ENCODE measurements at places on chromosomes 7 and 10. TPM values are rescaled to one million over a fixed set of nuclear protein-coding genes. Genes with fewer than 3 reads are reported as not detected.

The GPNMB gene
- not detected for total RNA-seq

The GOLGA7B gene
- total RNA-seq: 4.5 TPM

DNA sequence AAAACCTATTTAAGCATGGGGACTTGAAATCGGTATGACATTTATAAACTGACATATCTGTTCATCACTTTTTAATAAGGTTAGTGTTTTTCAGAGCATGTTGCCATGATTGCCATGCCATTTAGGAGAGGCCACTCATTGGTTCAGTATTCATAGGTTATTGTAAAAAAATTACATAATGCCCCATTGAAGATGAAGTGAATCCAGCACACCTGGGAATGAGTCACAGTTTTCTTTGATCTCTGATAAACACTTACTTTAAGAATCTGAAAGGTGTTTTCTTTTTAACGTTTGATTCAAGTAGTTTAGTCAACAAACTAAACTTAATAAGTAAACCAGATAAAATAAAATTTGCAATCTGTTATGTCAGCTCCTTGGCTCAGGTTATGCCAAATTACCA, 278.3 kb downstream of the ARL4A start:
- no peak overlapping the region for H3K4me3 ChIP-seq
- H3K36me3 ChIP-seq: no peaks in the 10 kb centered on the region
- DNase-seq: no peak
- H3K27me3 ChIP-seq: no peaks in the 10 kb centered on the region
- H3K4me1 ChIP-seq: no peaks in the 10 kb centered on the region
- no peak overlapping the region for H3K27ac ChIP-seq

GRCh38 chr7:24463474-24463873, 109.8 kb upstream of the PALS2 start:
- no peak overlapping the region for H3K4me3 ChIP-seq
- no peak for DNase-seq
- H3K27ac ChIP-seq: no peak overlapping the region
- no peaks in the 10 kb centered on the region for H3K4me1 ChIP-seq
- H3K36me3 ChIP-seq: no peaks in the 10 kb centered on the region
- H3K27me3 ChIP-seq: no peaks in the 10 kb centered on the region

GRCh38 chr10:12416344-12417050, 67.2 kb downstream of the CAMK1D start:
- H3K27me3 ChIP-seq: no peaks in the 10 kb centered on the region
- H3K4me1 ChIP-seq: peaks cover 23% of the 10 kb centered on the region
- H3K27ac ChIP-seq: no peak overlapping the region
- no peak overlapping the region for H3K4me3 ChIP-seq
- H3K36me3 ChIP-seq: no peaks in the 10 kb centered on the region

GRCh38 chr10:44178856-44179255, 206.0 kb downstream of the CXCL12 start:
- no peaks in the 10 kb centered on the region for H3K4me1 ChIP-seq
- H3K4me3 ChIP-seq: no peak overlapping the region
- no peak for DNase-seq
- no peaks in the 10 kb centered on the region for H3K27me3 ChIP-seq
- H3K27ac ChIP-seq: no peak overlapping the region
- no peaks in the 10 kb centered on the region for H3K36me3 ChIP-seq

- H3K4me3 ChIP-seq: no peak overlapping the region
- H3K4me1 ChIP-seq: peaks cover 4% of the 10 kb centered on the region
Measured at GRCh38 chr7:30688718-30689221, 6.5 kb upstream of the CRHR2 start.

GRCh38 chr10:94308866-94309265, 53.9 kb downstream of the NOC3L start:
- DNase-seq: no peak
- H3K4me3 ChIP-seq: no peak overlapping the region
- H3K27ac ChIP-seq: no peak overlapping the region
- H3K36me3 ChIP-seq: no peaks in the 10 kb centered on the region
- H3K4me1 ChIP-seq: no peaks in the 10 kb centered on the region
